ENCODE measurements at places on chromosomes 4 and X. TPM values are rescaled to one million over a fixed set of nuclear protein-coding genes. Genes with fewer than 3 reads are reported as not detected.
A peak's percentile ranks its signal among the peaks of the same experiment; 100 is the strongest.

VCX2 gene
- not detected for total RNA-seq

NALF2 gene
- 0.33 TPM for total RNA-seq

- no peaks in the 10 kb centered on the region for H3K36me3 ChIP-seq
- H3K4me1 ChIP-seq, result no peaks in the 10 kb centered on the region
- no peak for DNase-seq
- no peaks in the 10 kb centered on the region for H3K27me3 ChIP-seq
- no peak overlapping the region for H3K27ac ChIP-seq
These were observed 128.5 kb downstream of the MAGEC2 start for GRCh38 chrX:142076633-142077032.

GRCh38 chr4:146742416-146742815 lies 103.7 kb downstream of the POU4F2 start:
- no peaks in the 10 kb centered on the region for H3K27me3 ChIP-seq
- no peaks in the 10 kb centered on the region for H3K4me1 ChIP-seq
- no peak overlapping the region for H3K4me3 ChIP-seq
- no peaks in the 10 kb centered on the region for H3K36me3 ChIP-seq

DNA sequence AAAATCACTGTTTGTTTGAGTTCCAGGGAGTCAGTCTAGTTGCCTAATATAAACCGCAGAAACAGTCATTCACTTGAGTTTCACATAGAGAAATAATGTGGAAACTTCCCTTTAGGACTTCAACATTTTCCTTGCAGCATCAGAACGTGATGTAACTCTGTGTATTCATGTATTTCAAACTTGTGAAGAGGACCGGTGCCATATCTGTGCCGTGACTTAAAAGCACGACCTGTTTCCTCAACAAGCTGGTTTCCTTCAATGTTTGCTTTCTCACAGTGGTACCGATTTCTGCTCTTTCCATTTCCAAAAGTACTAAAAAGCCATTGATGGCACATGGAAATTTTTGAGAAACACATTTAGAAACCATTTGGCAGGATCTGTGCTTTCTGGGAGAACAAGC lies 166.6 kb upstream of the RAPGEF2 start:
- H3K36me3 ChIP-seq, result no peaks in the 10 kb centered on the region
- no peaks in the 10 kb centered on the region for H3K27me3 ChIP-seq
- H3K4me1 ChIP-seq, result no peaks in the 10 kb centered on the region
- no peak overlapping the region for H3K27ac ChIP-seq
- no peak overlapping the region for H3K4me3 ChIP-seq

- no peaks in the 10 kb centered on the region for H3K27me3 ChIP-seq
- no peak overlapping the region for H3K27ac ChIP-seq
- DNase-seq, result no peak
- no peaks in the 10 kb centered on the region for H3K4me1 ChIP-seq
- H3K36me3 ChIP-seq, result no peaks in the 10 kb centered on the region
These were observed 159.5 kb upstream of the USP38 start for GRCh38 chr4:143025081-143025704.

- H3K36me3 ChIP-seq, result no peaks in the 10 kb centered on the region
- no peak for DNase-seq
- H3K27ac ChIP-seq, result no peak overlapping the region
- peaks cover 51% of the 10 kb centered on the region for H3K27me3 ChIP-seq
- no peak overlapping the region for H3K4me3 ChIP-seq
- no peaks in the 10 kb centered on the region for H3K4me1 ChIP-seq
These were observed 29.8 kb downstream of the DYNLT3 start for GRCh38 chrX:37817579-37817978.

DNA sequence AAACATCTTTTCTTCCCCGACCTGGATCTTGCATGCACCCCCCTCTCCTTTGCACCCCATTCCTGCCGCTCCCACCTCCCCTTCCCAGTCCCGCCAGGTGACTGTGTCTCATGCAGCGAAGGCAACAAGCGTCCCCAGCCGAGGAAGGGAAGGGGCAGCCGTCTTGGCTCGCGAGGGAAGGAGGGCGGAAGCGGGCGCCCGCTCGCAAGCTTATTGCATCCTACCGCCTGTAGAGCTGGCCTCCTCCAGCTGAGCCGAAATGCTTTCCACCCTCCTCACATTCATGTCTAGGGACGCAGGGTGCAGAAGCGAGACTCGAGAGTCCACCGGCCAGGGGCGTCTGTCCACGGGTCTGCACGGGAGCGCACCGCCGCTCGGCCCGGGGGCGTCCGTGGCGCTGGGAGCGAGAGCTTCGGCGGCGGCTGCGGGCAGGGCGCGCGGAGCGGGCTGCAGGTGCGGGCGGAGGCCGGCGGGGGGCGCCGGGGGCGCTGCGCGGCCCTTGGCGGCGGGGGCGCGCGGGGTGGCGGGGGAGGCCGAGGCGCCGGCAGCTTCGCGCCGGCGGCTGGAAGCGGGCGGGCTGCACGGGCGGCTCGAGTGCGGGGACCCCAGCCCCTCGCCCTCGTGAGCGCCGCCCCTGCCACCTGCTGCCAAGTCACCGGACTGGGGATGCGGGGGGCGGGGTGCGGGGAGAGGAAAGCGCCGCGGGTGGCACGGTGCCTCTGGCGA lies at the start of gene KCNIP4:
TSS of gene KCNIP4 (minus strand) at position 426 of the 726 bp plus-strand sequence.
- H3K4me1 ChIP-seq, result no peaks in the 10 kb centered on the region
- H3K27me3 ChIP-seq, result peaks cover 21% of the 10 kb centered on the region
- no peak for DNase-seq
- peak within 1 kb of the TSS; percentile 47 for H3K4me3 ChIP-seq
- no peaks in the 10 kb centered on the region for H3K36me3 ChIP-seq

DNA sequence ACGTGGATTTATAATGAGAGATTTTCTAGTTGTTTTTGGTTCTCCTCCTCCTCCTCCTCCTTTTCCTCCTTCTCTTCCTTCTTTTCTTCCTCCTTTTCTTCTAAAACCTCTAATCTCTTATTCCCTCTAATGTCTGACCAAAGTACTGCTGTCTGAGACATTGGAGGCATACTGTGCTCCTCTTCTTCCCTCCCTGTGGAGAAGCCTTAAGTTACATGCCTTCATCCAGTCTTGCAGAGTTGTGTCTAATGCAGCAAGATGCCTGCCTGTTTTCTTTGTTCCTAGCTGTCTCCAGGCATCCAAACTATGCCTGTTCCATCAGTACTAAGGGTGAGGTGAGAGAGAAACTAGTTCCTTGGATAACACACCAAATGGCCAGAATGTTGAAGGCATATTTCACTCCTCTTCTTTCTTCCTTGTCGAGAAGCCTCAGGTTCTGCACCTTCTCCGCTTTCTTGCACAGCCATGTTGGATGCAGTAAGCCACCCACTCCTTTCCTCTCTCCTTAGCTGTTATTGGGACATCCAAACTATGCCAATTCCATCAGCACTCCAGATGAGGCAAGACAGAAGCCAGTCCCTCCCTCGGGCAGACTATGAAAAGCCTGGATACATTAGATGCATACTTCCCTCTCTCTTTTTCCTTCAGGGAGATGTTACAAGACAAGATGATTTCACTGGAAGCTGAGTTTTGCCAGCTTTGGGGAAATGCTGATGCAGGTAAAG lies 285.7 kb upstream of the TRAM1L1 start:
- no peaks in the 10 kb centered on the region for H3K27me3 ChIP-seq
- H3K27ac ChIP-seq, result no peak overlapping the region
- DNase-seq, result no peak
- H3K36me3 ChIP-seq, result no peaks in the 10 kb centered on the region
- no peaks in the 10 kb centered on the region for H3K4me1 ChIP-seq
- no peak overlapping the region for H3K4me3 ChIP-seq

DNA sequence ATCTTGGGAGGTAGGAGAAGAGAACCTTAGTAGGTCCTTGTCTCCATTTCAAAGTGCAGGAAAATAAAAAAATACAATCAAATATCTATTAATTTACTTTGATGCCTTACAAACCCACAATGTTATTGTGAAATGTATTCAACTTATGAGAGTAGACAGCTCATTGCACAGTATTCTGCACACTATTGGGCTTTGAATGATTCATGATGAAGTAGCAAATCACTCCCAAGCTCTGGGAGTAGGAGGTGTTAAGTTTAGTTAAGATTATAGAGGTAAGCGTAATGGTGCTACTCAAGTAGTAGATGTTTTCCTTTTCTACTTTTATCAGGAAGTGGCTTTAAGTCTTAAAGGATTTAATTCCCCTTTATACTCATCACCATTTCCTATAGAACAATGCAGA lies 32.8 kb upstream of the TMPRSS11A start:
- peaks cover 5% of the 10 kb centered on the region for H3K4me1 ChIP-seq
- no peak for DNase-seq
- H3K36me3 ChIP-seq, result no peaks in the 10 kb centered on the region
- no peaks in the 10 kb centered on the region for H3K27me3 ChIP-seq
- H3K4me3 ChIP-seq, result no peak overlapping the region

DNA sequence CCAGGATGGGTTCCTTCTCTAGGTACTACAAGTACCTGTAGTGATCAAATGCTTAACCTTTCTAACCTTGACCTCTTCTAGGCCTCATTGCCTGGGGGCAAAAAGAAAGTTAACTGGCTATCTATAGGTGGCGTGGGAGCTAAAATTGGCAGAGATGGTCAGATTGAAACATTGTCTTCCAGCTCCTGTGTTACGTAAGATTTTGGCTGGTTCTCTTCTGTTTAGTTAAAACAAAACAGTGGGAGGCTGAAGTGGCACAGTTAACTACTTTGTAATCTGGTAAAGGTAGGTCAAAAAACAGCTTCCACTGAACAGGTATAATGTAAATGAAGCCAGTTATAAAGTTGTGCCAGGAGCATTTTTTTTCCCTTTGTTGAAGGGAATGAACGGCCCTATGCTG lies 115.2 kb downstream of the MBNL3 start:
- no peak for DNase-seq
- H3K27me3 ChIP-seq, result peaks cover 45% of the 10 kb centered on the region
- no peaks in the 10 kb centered on the region for H3K36me3 ChIP-seq
- H3K4me3 ChIP-seq, result no peak overlapping the region
- no peak overlapping the region for H3K27ac ChIP-seq

GRCh38 chr4:110005461-110006056 lies 92.9 kb downstream of the EGF start:
- DNase-seq, result no peak
- no peaks in the 10 kb centered on the region for H3K4me1 ChIP-seq
- H3K27ac ChIP-seq, result no peak overlapping the region
- H3K27me3 ChIP-seq, result no peaks in the 10 kb centered on the region
- H3K36me3 ChIP-seq, result no peaks in the 10 kb centered on the region

DNA sequence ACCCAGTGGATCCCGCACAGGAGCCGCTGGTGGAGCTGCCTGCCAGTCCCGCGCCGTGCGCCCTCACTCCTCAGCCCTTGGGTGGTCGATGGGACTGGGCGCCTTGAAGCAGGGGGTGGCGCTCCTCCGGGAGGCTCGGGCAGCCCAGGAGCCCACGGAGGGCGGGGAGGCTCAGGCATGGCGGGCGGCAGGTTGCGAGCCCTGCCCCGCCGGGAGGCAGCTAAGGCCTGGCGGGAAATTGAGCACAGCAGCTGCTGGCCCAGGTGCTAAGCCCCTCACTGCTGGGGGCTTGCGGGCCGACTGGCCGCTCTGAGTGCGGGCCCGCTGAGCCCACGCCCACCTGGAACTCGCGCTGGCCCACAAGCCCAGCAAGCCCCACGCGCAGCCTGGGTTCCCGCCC lies 127.1 kb upstream of the TMEM164 start:
- no peak overlapping the region for H3K4me3 ChIP-seq
- H3K4me1 ChIP-seq, result no peaks in the 10 kb centered on the region
- no peak for DNase-seq
- peaks cover 48% of the 10 kb centered on the region for H3K27me3 ChIP-seq
- H3K36me3 ChIP-seq, result no peaks in the 10 kb centered on the region

DNA sequence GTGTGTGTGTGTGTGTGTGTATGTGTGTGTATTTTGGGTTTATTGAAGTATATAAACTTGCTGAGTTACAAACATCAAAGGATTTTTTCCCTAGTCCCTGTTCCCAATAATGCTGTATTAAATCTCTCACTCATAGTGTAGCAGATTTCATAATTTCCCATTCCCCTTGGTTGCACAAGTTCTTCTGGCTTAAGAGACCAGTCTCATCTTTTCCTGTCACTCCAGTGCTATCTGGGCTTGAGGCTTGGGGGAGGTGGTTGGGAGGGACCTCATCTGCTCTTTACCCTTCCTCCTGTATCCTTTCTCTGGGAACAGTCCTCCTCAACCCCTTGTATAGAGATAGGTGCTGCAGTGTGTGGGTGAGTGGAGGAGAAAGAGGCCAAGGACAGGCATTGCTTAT lies 285.4 kb upstream of the BOD1L1 start:
- H3K27ac ChIP-seq, result no peak overlapping the region
- no peaks in the 10 kb centered on the region for H3K4me1 ChIP-seq
- H3K27me3 ChIP-seq, result no peaks in the 10 kb centered on the region
- no peak for DNase-seq
- H3K4me3 ChIP-seq, result no peak overlapping the region

DNA sequence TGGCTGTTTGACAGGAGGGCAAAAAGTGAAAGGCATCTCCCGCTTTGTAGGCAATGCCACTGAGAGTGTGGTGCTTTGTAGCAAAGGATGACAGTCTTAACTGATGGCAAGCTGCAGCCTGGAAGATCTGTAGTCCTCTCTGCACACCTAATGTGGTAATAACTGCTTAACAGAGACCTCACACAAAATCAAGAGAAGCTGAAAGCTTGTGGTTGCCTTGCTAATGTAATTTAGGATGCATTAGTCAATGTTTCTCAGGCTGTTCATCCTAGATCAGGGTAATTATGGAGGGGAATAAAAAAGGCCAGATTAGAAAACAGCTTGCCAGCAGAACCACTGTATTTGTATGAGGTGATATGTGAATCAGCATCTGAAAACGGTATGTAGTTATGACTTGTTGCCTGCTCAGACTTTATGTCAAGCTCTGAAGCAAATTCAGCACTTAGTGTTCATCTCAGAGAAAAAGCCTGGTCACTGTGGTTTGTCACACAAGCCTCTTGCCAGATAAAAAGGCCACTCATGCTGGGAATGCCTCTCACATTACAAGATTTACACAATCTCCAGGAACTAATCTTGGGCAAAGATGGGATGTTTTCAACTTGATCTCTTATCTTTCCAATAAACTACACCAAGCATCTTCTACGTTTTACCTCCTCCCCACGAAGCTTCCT lies 130.8 kb downstream of the ENOX2 start:
- no peaks in the 10 kb centered on the region for H3K36me3 ChIP-seq
- H3K4me1 ChIP-seq, result no peaks in the 10 kb centered on the region
- no peaks in the 10 kb centered on the region for H3K27me3 ChIP-seq
- no peak overlapping the region for H3K27ac ChIP-seq
- no peak for DNase-seq

GRCh38 chr4:155079871-155080270 lies 128.6 kb upstream of the NPY2R start:
- no peaks in the 10 kb centered on the region for H3K4me1 ChIP-seq
- DNase-seq, result no peak
- H3K4me3 ChIP-seq, result no peak overlapping the region
- H3K27ac ChIP-seq, result no peak overlapping the region
- H3K36me3 ChIP-seq, result no peaks in the 10 kb centered on the region
- no peaks in the 10 kb centered on the region for H3K27me3 ChIP-seq

DNA sequence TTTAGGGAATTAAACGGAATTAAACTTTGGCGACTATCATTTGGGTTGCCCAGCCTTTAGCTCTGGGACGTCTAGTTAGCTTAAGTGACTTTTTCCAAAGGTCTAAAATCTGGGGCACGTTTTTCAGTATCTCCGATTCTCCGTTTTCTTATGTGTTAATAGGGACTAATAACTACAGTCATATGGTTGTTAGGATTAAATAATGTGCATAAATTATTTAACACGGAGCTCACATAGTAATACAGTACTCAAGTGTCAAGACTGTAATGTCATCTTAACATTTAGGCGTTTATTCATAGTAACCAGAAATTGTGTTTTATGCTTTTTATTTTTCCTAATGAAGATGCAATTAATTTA lies 466 bp upstream of the CCNA2 start:
- peak overlapping the region; percentile 77 for H3K4me3 ChIP-seq
- no peaks in the 10 kb centered on the region for H3K36me3 ChIP-seq
- H3K27ac ChIP-seq, result peak overlapping the region; percentile 82
- no peak for DNase-seq
- no peaks in the 10 kb centered on the region for H3K4me1 ChIP-seq

Data from breast epithelium (tissue), 4 donors.